ENCODE measurements at places on chromosomes 1 and 21. TPM values are rescaled to one million over a fixed set of nuclear protein-coding genes. Genes with fewer than 3 reads are reported as not detected.

GRCh38 chr1:236524895-236525184 is 1.1 kb downstream of the LGALS8 start:
- DNase-seq, result no peak

- no peak for DNase-seq
These were observed 6.2 kb downstream of the PKNOX1 start for GRCh38 chr21:42980312-42981213.

- DNase-seq, result no peak
These were observed 14.5 kb downstream of the DUSP10 start for GRCh38 chr1:221727146-221728036.

GRCh38 chr1:67833602-67833940 is 304 bp upstream of the GNG12 start:
- DNase-seq, result no peak

GRCh38 chr1:59025201-59025600 is 241.4 kb upstream of the JUN start:
- no peak for DNase-seq

GRCh38 chr21:28280611-28281010 is 712.1 kb downstream of the LTN1 start:
- no peak for DNase-seq

DNA sequence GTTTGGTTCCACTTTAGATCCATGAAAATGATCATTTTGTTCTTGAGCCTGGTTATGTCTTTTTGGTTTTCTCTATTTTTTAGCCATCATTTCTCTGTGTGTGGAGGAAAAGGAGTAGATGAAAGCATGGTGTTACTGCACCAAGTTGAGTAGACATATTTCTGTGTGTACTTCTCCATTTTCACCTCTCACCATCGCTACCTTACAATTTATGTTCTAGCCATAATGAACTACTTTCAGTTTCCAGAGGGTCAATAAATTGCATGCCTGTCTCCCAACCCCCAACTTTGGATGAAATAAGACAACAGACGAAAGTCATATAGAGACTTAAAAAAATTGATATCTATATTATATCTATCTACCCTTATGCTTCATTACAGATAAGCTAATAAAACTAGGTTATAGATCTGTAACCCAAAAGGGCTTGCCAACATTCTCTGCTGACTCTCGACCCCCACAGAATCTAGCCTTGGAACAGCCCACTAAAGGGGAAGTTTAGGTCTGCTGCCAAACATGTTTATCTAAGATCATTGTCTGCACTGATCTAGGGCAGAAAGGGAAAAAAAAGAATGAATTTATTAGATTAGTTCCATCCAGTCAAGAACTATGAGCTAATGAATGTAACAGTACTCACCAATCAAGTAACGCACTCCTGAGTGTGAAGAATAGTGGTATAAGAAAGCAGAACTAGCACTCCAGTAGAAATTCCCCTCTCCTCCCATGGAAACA is 7.5 kb upstream of the MAN1A2 start:
- no peak for DNase-seq

- DNase-seq, result no peak
These were observed 43.4 kb downstream of the LDLRAD2 start for GRCh38 chr1:21855257-21856096.

DNA sequence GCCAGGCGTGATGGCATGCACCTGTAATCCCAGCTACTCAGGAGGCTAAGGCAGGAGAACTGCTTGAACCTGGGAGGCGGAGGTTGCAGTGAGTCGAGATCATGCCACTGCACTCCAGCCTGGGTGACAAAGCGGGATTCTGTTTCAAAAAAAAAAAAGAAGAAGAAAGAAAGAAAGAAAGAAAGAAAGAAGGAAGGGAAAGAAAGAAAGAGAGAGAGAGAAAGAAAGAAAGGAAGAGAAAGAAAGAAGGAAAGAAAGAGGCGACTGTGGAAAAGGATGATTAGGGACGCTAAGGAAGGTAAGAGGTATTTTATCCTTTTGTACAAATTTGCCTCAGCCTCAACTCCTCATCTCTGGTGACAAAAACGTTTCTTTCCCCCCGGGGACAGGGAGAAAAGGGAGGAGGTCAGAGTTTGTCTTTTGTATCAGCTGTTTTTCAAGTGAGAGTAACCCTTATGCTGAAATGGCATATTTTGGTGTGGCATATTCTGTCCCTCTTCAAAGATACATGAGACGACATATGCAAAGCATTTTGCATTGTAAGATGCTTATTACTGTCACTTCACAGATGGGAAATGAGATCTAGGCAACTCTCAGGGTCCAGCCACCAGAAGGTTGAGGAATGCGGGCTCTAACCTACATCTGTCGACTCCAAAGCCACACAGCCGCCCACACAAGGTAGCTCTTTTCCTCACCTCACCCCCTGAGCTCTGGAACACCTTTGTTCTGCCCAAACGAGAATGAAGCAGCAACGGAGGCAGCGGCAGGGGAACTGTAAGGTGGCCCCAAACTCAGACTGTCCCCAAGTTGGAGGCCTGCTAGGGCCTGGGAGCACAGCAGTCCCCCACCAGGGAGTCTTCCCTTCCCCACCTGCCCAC is 38.0 kb downstream of the NUAK2 start:
- no peak for DNase-seq

- no peak for DNase-seq
These were observed 46.1 kb downstream of the NPHS2 start for GRCh38 chr1:179529482-179530195.

GRCh38 chr1:66494482-66494881 is 39.5 kb upstream of the SGIP1 start:
- DNase-seq, result no peak

DNA sequence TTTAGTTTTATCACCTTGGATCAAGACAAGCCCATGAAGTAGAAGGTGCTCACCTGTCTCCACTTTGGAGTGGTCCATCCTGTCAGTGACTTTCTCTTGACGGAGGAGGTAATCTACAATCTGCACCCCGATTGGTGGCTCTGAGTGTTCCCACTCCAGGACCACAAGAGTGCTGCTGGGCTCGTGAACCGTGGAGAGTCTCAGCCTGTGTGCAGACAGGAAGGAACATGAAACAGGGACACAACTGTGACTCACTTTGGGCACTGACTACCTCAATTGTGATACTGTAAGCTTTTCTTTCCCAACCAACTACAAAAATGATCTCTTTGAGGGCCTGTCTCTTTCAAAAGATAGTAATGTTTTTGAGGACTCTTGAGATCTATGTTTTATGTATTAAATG is 280.2 kb downstream of the ASTN1 start:
- DNase-seq, result no peak

GRCh38 chr21:17494051-17494450 is 18.8 kb upstream of the CXADR start:
- no peak for DNase-seq

DNA sequence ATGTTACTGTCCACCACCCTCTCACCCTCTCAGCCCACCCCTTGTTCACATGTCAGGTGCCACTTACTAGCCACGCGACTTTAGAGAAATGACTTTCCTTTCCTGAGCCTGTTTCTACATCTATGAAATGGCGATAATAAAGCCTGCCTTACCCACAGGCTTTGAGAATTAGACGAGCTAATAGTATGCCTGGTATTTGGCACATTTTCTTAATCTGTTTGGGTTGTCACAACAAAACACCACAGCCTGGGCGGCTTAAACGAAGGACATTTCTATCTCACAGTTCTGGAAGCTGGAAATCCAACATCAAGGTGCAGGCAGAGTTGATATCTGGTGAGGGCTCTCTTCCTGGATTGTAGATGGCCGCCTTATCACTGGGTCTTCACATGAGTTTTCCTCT is 273.9 kb upstream of the FMN2 start:
- no peak for DNase-seq

DNA sequence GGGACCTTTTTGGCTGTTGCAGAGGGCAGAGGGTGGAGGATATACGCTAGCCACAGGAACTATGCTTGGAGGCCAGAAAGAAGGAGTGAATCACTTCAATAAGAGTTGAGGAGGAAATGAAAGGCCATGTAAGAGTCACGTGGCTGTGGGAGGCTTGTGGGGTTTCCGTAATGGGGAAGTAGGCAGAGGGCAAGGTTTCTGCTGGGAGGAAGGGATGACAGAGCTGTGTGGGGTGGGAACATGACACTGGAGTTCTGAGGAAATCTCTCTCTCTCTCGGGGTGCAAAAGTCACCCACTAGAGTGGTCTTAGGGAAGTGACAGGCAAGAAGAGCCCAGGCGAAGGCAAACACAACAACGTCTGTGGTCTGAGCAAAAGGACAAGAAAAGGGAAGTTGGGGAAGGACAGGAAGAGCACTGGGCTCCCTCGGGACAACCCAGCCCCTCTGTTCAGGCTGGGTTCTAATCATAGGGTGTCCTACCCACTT is 3.9 kb upstream of the CD1C start:
- DNase-seq, result no peak

DNA sequence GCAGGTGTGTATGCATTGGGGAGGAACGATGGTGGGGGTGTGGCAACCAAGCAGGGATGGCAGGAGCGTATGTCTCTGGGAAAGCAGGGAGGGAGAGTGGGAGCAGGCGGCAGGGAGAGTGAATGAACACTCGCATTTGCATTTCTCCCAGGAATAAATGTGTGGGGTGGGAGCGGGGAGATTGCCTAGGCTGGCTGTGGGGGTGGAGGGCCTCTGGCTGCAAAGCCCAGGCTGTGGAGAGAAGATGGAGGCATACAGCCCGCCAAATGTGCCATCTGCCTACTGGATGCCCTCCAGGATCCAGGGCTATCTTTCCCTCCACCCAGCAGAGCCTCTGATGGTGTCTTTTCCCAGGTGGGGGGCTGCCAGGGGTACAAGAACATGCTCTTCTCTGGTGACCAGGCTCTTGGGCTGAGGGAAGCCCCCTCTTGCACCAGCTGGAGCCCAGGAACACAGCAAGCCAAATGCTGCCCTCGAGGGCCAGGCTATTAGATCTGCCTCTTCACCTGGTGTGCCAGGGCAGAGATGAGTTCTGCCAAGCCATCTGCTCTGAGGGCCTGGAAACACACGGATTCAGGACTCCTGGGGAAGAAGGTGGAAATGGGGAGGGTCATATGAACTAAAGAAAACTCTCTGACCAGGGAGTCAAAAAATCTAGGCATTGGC is 1.7 kb upstream of the OPTC start:
- no peak for DNase-seq

DNA sequence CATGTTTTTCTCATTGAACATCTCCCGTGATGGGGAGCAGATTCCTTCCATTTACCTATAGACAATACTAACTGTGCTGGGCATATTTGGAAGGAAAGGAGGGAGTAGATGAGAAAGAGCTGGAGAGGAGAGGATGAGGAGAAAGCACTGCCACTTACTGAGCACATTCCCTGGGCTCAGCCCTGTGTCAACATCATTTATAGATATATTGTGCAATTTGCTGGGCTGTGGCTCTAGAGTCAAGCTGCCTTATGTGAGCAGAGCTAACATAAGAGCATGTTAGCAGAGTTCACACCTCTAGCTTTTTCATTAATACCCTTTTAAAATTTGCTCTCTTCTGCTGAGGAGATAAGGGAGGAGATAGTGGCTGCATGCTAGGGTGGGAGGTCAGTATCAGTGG is 22.3 kb upstream of the CD53 start:
- no peak for DNase-seq

GRCh38 chr1:205472737-205473441 is 17.0 kb upstream of the BLACAT1 start:
- no peak for DNase-seq

DNA sequence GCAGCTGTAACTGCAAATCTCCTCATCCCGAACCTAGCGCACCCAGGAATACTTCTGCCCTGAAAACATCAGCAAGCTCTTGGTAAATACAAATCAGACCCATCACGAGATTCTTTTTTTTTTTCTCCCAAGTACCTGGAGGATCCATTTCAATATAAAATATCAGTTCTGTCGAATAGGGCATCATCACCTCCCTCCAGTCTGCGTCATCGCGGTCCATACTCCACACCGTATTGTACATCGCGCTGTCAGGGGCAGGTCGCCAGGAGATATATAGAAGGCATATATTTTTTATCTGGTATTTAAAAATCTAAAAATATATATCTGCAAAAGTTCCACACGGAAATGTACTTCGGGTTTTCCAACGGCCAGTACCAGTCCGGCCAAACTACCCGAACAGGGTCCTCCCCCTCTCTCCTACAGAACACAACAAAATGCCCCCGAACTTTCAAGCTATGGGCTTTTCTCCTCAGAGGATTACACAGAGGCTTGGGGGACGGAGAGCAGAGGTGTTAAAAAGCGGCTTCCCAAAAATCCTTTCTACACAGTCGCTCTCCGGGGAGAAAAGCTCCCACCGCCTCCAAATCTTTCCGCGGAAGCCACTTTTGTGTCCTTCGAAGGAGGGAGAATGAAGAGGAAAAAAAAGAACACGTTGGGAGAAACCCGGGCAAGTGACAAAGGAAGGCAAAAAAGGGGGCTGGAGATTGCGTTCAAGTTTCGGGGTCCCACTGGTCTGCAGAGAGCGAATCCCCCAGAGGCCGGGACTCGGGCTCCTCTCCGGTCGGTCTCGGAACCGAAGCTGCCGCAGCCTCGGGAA is 509 bp downstream of the PIK3R3 start:
- DNase-seq, result no peak

- DNase-seq, result peak; percentile 83
These were observed 11.8 kb downstream of the RCAN1 start for GRCh38 chr21:34603002-34603709.

GRCh38 chr1:201712387-201713085 is 116.4 kb upstream of the IPO9 start:
- no peak for DNase-seq

GRCh38 chr1:201084295-201084694 is 27.9 kb downstream of the CACNA1S start:
- DNase-seq, result no peak

DNA sequence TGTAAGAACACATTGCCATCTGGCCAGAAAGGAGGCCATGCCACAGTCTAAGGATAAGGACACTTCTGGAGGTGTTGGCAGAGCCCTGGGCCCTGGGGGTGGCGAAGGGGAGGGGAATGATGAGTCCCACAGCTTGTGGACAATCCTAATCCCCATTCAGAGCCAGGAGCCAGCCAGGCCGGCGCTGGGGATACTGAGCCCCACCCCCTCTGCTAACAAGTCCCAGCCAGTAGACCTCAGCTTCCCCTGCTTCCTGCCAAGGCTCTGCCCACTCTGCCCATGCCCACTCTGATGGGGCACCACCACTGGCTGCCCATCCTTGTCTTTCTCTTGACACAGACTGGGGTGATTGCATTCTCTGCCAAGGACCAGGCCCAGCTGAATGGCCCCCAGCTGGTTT is 71.9 kb downstream of the NAV1 start:
- DNase-seq, result no peak

- no peak for DNase-seq
These were observed 17.4 kb upstream of the PADI4 start for GRCh38 chr1:17290553-17290952.

- DNase-seq, result no peak
These were observed 17.2 kb downstream of the CTNNBIP1 start for GRCh38 chr1:9892563-9893528.

DNA sequence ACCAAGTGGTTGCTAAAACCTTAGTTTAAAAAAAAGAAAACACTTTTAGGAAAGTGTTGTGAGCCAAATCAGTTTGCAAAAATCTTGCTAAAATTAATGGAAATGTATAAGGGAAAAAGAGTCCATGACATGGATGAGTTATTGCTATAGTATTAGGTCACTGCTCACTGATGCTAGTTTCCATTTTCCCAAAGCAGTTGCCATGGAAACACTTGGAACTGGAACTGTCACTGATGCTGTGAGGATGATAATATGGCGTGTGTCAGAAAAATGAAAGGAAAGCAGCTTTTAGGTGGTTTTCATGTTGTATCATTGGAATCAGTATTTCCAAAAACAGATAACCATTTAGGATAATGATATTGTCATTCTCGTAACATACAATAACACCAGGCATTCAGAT is 104.4 kb downstream of the PHTF1 start:
- DNase-seq, result no peak

ACAP3 gene
- total RNA-seq, result 48.5 TPM

ESRRG gene
- total RNA-seq, result 8.6 TPM

ZSCAN20 gene
- 2.7 TPM for total RNA-seq

NBPF10 gene
- 2.3 TPM for total RNA-seq

COL9A2 gene
- 0.23 TPM for total RNA-seq

FALEC gene
- 0.63 TPM for total RNA-seq

VCAM1 gene
- total RNA-seq, result not detected

All from Caco-2 (cell line).